ENCODE measurements at places on chromosomes 7 and 10. TPM values are rescaled to one million over a fixed set of nuclear protein-coding genes. Genes with fewer than 3 reads are reported as not detected.

Gene GPER1
- 5.7 TPM for total RNA-seq

Gene ZFAND2A
- total RNA-seq = 15.2 TPM

Gene KBTBD2
- 24.8 TPM for total RNA-seq

Gene HMX3
- total RNA-seq = not detected

Gene GPRIN2
- 5.7 TPM for total RNA-seq

Gene PKD2L1
- not detected for total RNA-seq

Gene AKR1D1
- not detected for total RNA-seq

DNA sequence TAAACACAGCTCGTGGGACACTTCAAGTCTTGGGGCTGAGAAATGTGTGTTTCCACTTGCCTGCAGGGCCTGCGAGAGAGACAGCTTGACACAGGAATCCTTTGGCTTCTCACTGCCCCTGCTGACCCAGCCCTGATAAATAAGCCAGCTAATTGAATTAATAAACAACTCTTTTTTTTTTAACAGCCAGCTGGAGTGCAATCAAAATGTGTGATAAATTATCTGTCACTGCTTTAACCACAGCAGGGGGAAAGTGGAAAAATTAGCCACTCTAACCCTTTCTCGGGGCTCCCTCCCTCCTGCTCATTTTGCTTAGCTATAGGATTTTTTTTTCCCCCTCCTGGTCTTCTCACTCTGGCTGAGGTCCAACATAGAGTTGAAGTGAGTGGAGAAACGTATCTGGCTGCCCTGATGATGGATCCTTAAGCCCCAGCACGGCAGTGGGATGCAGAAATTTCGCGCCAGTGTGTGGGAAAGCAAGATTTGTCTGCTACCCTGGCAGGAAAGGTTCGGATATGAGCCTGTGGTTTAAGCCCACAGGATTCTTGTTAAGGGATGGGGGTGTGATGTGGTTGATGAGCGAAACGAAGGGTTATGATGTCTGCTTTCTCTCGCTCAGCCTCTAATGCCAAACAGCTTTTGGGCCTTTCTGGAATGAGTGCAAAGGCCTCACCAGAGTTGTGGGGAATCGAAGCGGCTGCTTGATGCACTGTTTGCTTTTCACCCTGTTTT, 173.8 kb downstream of the TRIL start:
- no peak overlapping the region for H3K27ac ChIP-seq
- H3K4me1 ChIP-seq = peaks cover 3% of the 10 kb centered on the region
- H3K4me3 ChIP-seq = no peak overlapping the region
- H3K36me3 ChIP-seq = peaks cover 2% of the 10 kb centered on the region
- no peak for DNase-seq

GRCh38 chr10:88256886-88257285, 326.2 kb downstream of the RNLS start:
- no peak overlapping the region for H3K4me3 ChIP-seq
- no peak overlapping the region for H3K27ac ChIP-seq
- no peaks in the 10 kb centered on the region for H3K27me3 ChIP-seq
- DNase-seq = no peak
- no peaks in the 10 kb centered on the region for H3K36me3 ChIP-seq

DNA sequence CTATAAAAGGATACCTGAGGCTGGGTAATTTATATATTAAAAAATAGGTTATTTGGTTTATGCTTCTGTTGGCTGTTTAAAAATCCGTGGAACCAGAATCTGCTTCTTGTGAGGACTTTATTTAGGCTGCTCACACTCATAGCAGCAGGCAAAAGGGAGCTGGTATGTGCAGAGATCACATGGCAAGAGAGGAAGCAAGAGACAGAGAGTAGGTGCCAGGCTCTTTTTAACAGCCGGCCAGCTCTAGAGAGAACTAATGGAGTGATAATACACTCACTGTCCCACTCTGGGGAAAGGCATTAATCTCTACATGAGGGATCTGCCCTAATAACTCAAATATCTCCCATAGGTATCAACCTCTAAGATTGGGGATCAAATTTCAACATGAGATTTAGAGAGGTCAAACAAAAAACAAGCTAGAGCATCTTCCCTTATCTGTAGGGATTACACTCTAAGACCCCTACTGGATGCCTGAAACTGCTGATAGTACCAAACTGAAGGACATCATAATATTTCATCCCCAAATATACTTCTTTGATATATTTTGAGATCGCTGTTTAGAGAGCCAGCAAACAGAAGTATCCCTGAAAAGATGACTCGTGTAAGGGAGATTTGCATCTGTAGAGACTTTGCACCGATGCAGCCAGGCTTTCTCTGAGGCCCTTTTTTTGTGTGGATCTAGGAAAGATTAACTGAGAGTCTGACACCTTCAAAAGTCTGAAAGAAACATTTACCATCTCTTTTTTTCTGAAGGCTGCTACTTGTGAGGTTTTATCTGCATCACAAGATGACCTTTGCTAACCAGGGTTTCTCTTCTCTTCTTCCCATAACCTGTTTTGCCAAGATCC, 717.0 kb upstream of the MBL2 start:
- no peaks in the 10 kb centered on the region for H3K27me3 ChIP-seq
- DNase-seq = no peak
- H3K4me3 ChIP-seq = no peak overlapping the region
- H3K4me1 ChIP-seq = no peaks in the 10 kb centered on the region

GRCh38 chr7:43303740-43304241, 191.3 kb downstream of the HECW1 start:
- peaks cover 8% of the 10 kb centered on the region for H3K27me3 ChIP-seq
- H3K4me3 ChIP-seq = no peak overlapping the region
- H3K4me1 ChIP-seq = peaks cover 11% of the 10 kb centered on the region

- no peak overlapping the region for H3K27ac ChIP-seq
- peaks cover 6% of the 10 kb centered on the region for H3K4me1 ChIP-seq
- DNase-seq = no peak
- H3K36me3 ChIP-seq = no peaks in the 10 kb centered on the region
- peaks cover 12% of the 10 kb centered on the region for H3K27me3 ChIP-seq
Measured at GRCh38 chr10:78537018-78537417, 503.4 kb downstream of the RPS24 start.

DNA sequence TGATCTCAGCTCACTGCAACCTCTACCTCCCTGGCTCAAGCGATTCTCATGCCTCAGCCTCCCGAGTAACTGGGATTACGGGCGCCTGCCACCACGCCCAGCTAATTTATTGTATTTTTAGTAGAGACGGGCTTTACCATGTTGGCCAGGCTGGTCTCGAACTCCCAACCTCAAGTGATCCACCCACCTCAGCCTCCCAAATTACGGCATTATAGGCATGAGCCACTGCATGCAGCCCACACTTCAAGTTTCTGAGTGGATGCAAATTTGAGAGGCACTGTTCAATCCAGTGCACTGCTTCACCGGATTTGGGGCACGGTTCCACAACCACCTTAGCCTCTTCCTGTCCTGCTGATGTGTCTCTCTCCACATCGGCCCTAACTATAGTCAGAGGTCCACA, 16.5 kb downstream of the CNPY1 start:
- H3K4me3 ChIP-seq = no peak overlapping the region
- DNase-seq = peak; percentile 17
- peaks cover 4% of the 10 kb centered on the region for H3K36me3 ChIP-seq
- H3K27ac ChIP-seq = no peak overlapping the region
- H3K4me1 ChIP-seq = peaks cover 11% of the 10 kb centered on the region
- H3K27me3 ChIP-seq = peaks cover 68% of the 10 kb centered on the region

GRCh38 chr7:11060893-11061292, 87.2 kb downstream of the PHF14 start:
- no peak overlapping the region for H3K4me3 ChIP-seq
- H3K27ac ChIP-seq = no peak overlapping the region
- H3K4me1 ChIP-seq = peaks cover 17% of the 10 kb centered on the region

GRCh38 chr7:151387161-151388006, 22.5 kb downstream of the WDR86 start:
- peaks cover 35% of the 10 kb centered on the region for H3K27me3 ChIP-seq
- peak; percentile 80 for DNase-seq
- H3K36me3 ChIP-seq = no peaks in the 10 kb centered on the region
- no peak overlapping the region for H3K4me3 ChIP-seq
- no peak overlapping the region for H3K27ac ChIP-seq

DNA sequence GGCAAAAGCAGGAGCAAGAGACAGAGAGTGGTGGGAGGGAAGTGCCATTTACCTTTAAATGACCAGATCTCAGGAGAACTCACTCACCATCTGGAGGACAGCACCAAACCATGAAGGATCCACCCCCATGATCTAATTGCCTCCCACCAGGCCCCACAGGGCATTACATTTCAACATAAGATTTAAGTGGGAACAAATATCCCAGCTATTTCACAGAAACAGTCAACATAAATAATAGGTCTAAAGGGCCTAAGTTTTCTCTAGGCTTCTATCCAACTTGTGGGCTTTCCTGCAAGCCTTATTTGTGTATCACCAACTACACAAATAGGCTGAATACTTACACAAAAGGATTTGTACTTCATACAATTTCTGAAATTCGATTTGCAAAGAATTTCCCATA, 196.8 kb upstream of the POT1 start:
- H3K4me1 ChIP-seq = peaks cover 8% of the 10 kb centered on the region
- DNase-seq = no peak
- H3K27ac ChIP-seq = no peak overlapping the region

DNA sequence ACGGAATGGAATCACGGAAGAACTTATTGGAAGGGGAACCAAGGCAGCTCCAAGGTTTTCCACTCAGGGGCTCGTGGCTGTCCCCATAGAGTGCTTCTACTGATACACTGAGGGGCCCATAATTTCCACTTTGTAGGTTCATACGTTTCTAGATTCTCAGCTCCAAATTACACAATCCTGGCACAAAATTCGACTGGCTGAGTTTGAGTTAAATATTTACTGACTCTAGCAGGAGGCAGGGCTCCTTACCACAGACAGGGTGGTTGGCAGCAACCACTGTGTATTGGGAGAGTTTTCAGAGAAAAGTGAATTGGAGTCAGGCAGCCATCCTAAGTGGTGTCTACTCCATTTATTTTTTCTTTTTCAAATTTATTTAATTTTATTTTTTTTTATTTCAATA, 55.4 kb upstream of the SEC61G start:
- peaks cover 27% of the 10 kb centered on the region for H3K4me1 ChIP-seq
- no peak overlapping the region for H3K4me3 ChIP-seq
- no peaks in the 10 kb centered on the region for H3K36me3 ChIP-seq
- no peaks in the 10 kb centered on the region for H3K27me3 ChIP-seq
- H3K27ac ChIP-seq = no peak overlapping the region
- DNase-seq = no peak

- no peak for DNase-seq
- no peaks in the 10 kb centered on the region for H3K36me3 ChIP-seq
- no peak overlapping the region for H3K27ac ChIP-seq
- H3K4me3 ChIP-seq = no peak overlapping the region
Measured at GRCh38 chr7:86158111-86158510, 485.6 kb upstream of the GRM3 start.

GRCh38 chr7:36192053-36192824, 39.2 kb downstream of the EEPD1 start:
- H3K27ac ChIP-seq = no peak overlapping the region
- no peak overlapping the region for H3K4me3 ChIP-seq
- DNase-seq = no peak
- H3K36me3 ChIP-seq = no peaks in the 10 kb centered on the region

DNA sequence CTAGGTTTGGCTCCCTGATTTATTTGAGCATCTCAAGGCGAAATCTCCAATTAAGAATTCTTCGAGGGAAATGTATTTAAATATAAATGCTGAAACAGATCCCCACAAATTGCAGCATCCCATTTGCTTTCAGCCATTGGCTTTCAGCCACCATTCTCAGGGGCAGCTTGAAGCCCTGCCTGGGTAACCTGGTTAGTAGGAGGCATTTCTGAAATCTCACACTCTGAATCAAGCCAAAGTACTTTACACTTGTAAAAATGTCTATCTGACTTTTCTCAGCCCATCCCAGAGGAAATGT, 49.1 kb downstream of the GCC1 start:
- DNase-seq = no peak
- no peaks in the 10 kb centered on the region for H3K36me3 ChIP-seq
- peaks cover 42% of the 10 kb centered on the region for H3K27me3 ChIP-seq
- no peak overlapping the region for H3K4me3 ChIP-seq
- no peaks in the 10 kb centered on the region for H3K4me1 ChIP-seq

- no peak for DNase-seq
- no peaks in the 10 kb centered on the region for H3K27me3 ChIP-seq
- H3K4me1 ChIP-seq = peaks cover 4% of the 10 kb centered on the region
- H3K27ac ChIP-seq = peak overlapping the region; percentile 46
- H3K36me3 ChIP-seq = peaks cover 2% of the 10 kb centered on the region
Measured at GRCh38 chr10:74213571-74214162, 62.6 kb downstream of the ADK start.

GRCh38 chr7:157602156-157602555, 265.4 kb downstream of the DNAJB6 start:
- no peaks in the 10 kb centered on the region for H3K4me1 ChIP-seq
- H3K27ac ChIP-seq = no peak overlapping the region

DNA sequence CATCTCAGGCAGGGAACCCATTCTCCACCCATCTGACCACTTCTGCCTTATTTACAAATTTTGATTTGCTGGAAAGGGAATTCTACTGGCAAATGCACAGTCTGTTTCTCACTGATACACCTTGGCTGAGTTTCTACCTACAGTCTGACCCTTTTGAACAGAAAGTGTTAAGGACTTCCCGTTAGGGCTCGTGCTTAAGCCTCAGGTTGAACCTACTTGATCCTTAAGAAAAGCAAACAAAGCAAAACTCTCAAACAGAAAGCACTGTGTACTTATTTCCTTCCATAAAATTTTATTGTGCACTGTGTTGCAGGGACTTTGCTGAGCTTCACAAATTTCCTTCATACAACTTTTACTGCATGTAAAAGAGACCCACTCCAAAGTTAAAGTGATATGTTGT, 367.8 kb downstream of the NRG3 start:
- no peak for DNase-seq
- H3K4me3 ChIP-seq = no peak overlapping the region
- H3K36me3 ChIP-seq = no peaks in the 10 kb centered on the region

- DNase-seq = no peak
- H3K4me1 ChIP-seq = no peaks in the 10 kb centered on the region
- H3K4me3 ChIP-seq = no peak overlapping the region
- H3K36me3 ChIP-seq = no peaks in the 10 kb centered on the region
Measured at GRCh38 chr7:159088016-159088865, 56.4 kb downstream of the VIPR2 start.

GRCh38 chr10:69807696-69808095, 6.0 kb downstream of the COL13A1 start:
- no peak overlapping the region for H3K27ac ChIP-seq
- H3K27me3 ChIP-seq = no peaks in the 10 kb centered on the region
- H3K4me3 ChIP-seq = no peak overlapping the region
- DNase-seq = no peak

DNA sequence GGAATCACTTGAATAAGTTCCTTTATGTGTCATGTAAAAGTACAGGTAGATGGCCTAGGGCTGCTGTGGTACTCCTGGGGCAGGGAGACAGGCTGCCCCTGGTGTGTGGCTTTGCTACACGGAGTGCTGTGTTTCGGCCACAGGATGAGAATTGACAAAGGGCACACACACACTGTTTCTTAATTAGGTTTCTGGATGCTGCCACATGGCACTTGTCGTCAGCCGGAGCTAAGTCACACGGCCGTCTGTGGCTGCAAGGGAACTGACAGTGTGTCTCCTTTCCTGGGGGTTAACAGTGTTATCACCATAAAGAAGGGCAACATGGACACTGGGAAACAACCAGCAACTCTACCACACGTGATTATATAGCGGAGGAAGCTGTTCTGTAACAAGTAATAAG, 55.7 kb upstream of the CREB5 start:
- no peak overlapping the region for H3K27ac ChIP-seq
- no peaks in the 10 kb centered on the region for H3K36me3 ChIP-seq

GRCh38 chr10:126668505-126668904, 2.0 kb downstream of the C10orf90 start:
- H3K27ac ChIP-seq = no peak overlapping the region
- H3K4me1 ChIP-seq = peaks cover 12% of the 10 kb centered on the region
- H3K36me3 ChIP-seq = no peaks in the 10 kb centered on the region
- H3K4me3 ChIP-seq = no peak overlapping the region
- peaks cover 18% of the 10 kb centered on the region for H3K27me3 ChIP-seq

All from chondrocyte (in vitro differentiated cells).